Activated CD4-positive, alpha-beta T cell treated with anti-CD3 and anti-CD28 coated beads for 36 hours (primary cell): ENCODE measurements at places on chromosomes 4 and X. TPM values are rescaled to one million over a fixed set of nuclear protein-coding genes. Genes with fewer than 3 reads are reported as not detected.

DNA sequence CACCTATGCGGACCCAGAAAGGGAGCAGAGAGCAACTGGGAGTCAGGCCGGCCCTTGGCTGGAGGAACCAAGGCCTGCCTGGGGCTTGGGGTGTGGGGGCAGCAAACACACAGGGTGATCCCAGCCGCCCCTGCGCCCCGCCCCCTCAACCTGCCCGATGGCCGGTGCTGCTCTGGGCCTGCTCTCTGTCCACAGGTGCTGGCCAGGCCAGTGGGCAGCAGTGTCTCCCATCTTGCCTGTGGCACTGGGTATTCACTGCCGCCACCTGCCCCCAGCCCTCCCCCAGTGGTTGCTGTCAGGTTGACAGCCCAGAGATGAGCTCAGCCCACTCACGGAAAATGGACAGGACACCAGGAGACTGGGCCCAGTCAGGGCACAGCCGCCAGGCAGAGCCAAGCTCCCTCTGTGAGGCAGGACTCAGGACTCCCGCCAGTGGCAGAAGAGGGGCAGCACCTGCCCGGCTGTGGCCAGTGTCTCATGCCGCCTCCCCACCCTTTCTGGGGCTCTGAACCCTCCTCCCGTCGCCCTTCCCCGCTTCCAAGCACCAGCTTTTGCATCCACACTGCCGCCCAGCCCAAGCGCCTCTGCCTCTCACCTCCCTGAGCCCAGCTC is 4.7 kb downstream of the NKX1-1 start:
- H3K4me3 ChIP-seq = no peak overlapping the region
- H3K27ac ChIP-seq = no peak overlapping the region
- H3K36me3 ChIP-seq = no peaks in the 10 kb centered on the region
- no peak for DNase-seq
- no peaks in the 10 kb centered on the region for H3K4me1 ChIP-seq

DNA sequence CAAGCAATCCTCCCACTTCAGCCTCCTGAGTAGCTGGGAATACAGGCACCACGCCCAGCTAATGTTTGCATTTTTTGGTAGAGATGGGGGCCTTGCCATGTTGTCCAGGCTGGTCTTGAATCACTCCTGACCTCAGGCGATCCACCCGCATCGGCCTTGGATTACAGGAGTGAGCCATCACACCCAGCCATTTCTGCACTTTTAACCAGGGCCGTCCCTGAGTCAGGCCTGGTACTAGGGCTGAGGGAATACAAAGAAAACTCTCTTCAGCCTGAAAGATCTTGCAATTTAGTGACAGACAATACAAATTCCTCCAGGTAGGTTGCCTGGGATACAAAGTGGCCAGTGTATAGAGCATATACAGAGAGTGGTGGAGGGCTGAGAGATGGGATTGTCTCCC is 65.8 kb downstream of the BCOR start:
- no peak overlapping the region for H3K27ac ChIP-seq
- no peaks in the 10 kb centered on the region for H3K4me1 ChIP-seq
- H3K36me3 ChIP-seq = no peaks in the 10 kb centered on the region
- DNase-seq = no peak
- H3K27me3 ChIP-seq = no peaks in the 10 kb centered on the region
- H3K4me3 ChIP-seq = no peak overlapping the region

Gene C1GALT1C1
- total RNA-seq = 18.2 TPM

DNA sequence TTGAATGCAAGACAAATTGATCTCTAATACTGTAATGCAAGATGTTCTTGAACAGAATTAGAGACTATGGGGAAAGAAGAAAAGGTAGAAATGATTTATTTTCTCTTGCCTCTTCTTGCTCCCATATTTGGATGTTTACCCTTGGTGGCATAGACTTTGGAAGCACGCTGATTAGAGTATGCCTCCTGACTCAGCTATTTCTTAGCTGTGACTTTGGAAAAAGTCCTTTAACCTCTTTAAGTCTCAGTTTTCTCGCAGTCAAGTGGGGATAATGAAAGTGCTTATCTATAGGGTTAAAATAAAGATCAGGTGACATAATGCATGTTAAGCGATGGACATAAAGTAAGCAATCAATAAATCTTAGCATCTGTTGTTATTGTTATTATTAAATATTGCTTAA is 545.5 kb downstream of the GLUD2 start:
- H3K27ac ChIP-seq = no peak overlapping the region
- no peak overlapping the region for H3K4me3 ChIP-seq
- no peaks in the 10 kb centered on the region for H3K36me3 ChIP-seq
- H3K4me1 ChIP-seq = no peaks in the 10 kb centered on the region
